Activated gamma-delta T cell treated with Interleukin-2 at 50 U/mL for 16 hours (primary cell): ENCODE measurements at places on chromosomes 13 and 19.

- no peak for DNase-seq
Measured at GRCh38 chr19:24000656-24001055, 86.0 kb downstream of the ZNF726 start.

- DNase-seq, result no peak
Measured at GRCh38 chr13:98216711-98217285, 39.7 kb upstream of the RNF113B start.

DNA sequence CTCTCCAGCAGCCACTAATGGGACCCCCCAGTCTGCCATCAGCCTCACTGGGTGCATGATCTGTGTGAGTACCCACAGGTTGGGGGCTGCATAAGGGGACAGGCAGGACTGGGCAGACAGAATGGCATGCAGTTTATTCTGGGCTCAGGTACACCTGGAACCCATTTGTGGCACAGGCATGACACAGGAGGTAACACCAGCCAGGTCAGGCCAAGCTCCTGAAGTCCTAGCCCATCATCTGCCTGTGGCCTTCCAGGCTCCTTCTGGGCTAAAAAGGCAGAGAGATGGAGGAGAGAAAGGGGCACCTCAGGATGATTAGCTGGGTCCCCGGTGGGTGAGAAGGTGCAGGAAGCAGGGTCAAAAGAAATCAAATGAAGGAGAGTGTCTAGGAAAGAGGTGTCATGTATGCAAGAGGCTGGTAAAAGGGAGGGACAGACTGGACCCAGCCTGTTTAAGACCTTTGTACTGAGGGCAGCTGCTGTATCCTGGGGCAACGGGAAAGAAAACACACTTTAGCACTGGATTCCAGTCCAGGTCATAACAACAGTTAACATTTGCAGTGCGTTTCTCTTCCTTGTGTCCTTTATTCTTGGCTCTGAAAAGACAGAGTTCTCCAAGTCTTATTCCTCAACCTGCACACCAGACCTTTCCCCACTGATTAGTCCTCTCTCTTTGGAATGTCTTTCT lies 20.2 kb upstream of the DGKH start:
- DNase-seq, result no peak

DNA sequence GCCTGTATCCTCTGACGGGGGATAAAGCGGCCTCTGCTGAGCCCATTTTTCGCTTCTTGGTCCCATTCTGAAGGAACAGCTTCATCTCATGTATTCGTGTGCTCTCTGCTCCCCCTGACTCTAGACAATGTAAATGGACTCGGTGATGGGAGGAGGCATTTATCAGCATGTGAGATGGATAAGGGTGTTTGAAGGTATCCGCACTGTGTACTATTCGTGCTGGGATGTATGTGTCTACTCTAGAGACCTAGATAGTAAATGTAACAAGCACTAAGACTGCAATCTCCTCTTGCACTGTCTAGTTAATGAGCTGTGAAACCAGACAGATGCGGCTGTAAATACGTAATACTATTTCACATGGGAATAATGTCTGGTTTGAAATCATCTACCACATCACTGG lies 134.6 kb upstream of the ARGLU1 start:
- no peak for DNase-seq

GRCh38 chr13:71828564-71828963 lies 38.4 kb downstream of the DACH1 start:
- no peak for DNase-seq

GRCh38 chr13:27117158-27117557 lies 54.5 kb downstream of the USP12 start:
- no peak for DNase-seq
